ENCODE measurements at places on chromosomes 2 and 18. TPM values are rescaled to one million over a fixed set of nuclear protein-coding genes. Genes with fewer than 3 reads are reported as not detected.

GRCh38 chr2:238256111-238256510, 16.3 kb upstream of the HES6 start:
- DNase-seq = no peak

DNA sequence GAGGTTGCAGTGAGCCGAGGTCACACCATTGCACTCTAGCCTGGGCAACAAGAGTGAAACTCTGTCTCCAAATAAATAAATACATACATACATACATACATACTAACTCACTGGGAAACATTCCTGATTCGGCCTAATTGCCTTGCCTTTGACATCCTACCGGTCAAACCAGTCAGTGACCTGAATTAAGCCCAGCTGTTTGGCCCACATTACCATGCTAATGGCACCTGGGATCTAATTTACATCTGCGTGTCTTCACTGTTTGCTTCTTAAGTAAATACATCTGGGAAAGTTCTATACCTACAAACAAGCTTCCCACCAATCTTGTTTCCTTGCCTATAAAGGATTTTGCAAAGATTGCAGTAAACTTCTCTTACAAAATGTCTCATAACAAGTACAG, 230.2 kb upstream of the ZC3H15 start:
- DNase-seq = peak; percentile 0

RABL2A gene
- 9.0 TPM for total RNA-seq

TXNDC2 gene
- total RNA-seq = not detected

- no peak for DNase-seq
Observed at GRCh38 chr2:41717839-41718238, 330.0 kb upstream of the PKDCC start.

LINC00305 gene
- not detected for total RNA-seq

OR6B3 gene
- not detected for total RNA-seq
